ENCODE measurements at places on chromosomes 3 and 15.

DNA sequence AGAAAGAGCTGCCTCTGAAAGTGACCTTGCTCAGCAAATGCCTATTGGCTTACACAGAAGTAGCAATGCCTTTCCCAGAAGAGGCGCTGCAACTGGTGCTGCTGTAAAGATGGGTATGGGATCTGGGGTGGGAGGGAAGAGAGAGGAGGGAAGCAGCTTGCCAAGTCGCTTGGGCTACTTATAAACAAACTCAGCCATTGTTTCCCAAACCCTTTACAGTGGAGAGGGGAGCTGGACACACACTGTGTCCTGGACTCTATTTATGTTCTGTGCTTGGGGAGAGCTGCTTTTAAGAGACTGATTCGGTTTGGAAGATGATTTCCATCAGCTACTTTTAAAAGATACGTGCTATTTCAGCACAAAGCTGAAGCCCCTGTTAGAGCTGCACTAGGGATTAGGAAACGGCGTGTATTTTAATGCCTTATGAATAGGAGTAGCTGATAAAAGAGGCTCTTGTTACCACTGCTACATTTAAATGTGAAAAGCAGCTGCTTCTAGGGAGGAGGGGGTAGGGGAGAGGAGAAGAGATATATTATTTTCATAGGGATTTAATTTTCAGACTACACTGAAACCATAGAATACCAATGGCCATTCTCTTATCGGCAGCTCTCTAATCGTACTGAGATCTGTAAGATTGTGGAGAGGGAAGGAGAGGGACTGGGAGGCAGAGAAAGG lies 440.6 kb downstream of the MCTP2 start:
- no peak for DNase-seq

- DNase-seq: no peak
These were observed 25.4 kb downstream of the SYNM start for GRCh38 chr15:99130314-99130713.

DNA sequence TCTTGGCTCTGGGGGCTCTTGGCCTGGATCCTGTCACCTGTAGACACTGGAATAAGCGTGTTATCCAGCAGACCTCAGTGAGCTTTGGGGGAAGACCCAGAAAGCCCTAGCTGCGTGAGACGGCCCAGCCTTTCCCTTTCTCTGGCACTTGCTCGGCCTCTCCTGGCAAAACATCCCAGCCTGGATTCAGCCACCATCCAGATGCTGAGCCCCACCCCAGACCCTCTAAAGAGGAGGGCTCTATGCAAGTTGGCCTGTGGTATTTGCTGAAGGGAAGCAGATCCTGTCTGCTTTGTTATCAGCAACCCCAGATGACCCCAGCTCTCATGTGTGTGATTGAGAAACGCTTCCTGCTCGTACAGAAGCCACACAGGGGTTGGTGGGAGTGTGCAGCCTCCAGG lies 267.2 kb downstream of the FAM43A start:
- DNase-seq: no peak

DNA sequence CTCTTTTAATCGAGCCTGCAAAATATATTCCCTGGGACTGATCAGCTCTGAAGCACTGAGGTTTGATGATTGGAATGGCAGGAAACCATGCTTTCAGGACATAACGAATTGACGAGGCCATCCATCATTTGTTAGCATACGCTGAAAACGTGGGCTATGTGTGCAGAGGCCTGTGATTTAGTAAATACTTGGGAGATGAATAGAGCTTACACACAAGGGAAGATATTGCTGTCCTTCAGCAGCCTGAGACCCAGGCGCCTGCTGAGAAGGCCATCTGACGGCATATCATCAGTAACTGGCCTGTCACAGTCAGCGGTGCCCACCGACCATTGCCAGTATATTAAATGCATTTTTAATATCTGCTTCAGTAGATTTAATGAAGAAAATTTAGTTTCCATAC lies 16.2 kb downstream of the CDIN1 start:
- no peak for DNase-seq

- DNase-seq: no peak
These were observed 139.9 kb downstream of the SRGAP3 start for GRCh38 chr3:9109568-9109914.

- no peak for DNase-seq
These were observed 123.8 kb upstream of the DAZL start for GRCh38 chr3:16728770-16729745.

DNA sequence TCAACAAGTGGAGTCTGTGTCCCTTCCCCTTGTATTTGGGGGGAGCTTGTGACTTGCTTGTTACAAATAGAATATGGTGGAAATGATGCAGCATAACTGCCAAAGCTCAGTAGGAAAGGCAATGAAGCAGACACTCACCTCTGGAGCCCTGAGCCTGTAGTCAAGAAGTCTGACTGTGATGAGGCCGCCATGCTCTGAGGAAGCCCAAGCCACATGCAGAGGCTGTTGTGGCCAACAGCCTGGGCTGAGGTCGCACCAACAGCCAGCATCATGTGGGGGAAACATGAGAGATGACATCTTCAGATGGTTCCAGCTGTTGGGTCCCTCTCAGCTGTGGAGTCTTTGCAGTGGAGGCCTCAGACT lies 161.4 kb downstream of the CHSY1 start:
- DNase-seq: no peak

DNA sequence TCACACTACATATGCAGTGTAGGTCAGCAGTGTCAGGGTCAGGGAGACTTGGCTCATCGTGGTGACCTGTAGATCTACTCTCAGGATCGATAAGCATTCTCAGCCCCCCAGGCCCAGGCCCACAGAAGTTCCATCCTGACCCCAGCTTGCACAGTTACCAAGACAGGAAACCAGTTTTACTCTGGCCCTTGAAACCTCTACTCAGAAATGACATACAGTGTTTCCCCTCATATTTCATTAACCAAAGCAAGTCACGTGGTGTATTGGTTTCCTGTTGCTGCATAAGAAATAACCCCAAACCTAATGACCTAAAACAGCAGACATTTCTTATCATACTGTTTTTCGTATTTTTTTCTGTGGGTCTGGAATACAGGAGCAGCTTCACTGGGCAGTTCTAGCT lies 242.2 kb downstream of the SLCO3A1 start:
- DNase-seq: no peak

DNA sequence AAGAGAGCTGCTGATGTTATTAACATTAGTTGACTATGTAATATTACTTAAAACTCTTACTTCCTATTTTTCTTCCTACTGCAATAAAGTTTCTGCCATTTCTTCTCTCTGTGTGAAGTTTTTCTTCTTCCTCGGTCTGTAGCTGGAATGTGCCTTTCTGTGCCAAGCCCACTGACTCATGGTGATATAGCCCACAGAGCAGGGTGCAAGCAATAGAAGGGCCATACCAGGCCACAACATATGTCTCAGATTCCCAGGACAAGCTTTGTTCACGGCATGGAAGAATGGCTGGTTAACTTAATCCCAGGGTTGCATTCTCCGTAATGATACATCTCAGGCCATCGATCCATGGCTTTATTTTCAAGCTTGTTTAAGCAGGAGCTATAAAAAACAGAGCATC lies 815.3 kb downstream of the TUSC7 start:
- no peak for DNase-seq

DNA sequence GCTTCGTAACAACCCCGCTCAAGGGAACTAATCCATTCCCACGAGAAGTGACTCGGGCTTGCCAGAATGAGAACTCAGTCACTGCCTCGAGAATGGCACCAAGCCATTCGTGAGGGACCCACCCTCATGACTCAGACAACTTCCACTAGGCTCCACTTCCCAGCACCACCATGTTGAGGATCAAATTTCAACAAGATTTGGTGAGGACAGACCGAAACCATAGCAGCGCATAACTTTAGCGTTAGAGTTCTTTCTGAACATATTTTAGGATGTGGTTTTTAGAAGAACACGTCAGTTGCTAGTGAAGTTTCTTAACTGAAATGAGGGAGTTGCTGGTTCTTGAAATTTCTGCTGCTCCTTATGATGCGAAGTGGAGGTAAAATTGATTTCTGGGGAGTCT lies 13.5 kb downstream of the PTPRG start:
- no peak for DNase-seq

DNA sequence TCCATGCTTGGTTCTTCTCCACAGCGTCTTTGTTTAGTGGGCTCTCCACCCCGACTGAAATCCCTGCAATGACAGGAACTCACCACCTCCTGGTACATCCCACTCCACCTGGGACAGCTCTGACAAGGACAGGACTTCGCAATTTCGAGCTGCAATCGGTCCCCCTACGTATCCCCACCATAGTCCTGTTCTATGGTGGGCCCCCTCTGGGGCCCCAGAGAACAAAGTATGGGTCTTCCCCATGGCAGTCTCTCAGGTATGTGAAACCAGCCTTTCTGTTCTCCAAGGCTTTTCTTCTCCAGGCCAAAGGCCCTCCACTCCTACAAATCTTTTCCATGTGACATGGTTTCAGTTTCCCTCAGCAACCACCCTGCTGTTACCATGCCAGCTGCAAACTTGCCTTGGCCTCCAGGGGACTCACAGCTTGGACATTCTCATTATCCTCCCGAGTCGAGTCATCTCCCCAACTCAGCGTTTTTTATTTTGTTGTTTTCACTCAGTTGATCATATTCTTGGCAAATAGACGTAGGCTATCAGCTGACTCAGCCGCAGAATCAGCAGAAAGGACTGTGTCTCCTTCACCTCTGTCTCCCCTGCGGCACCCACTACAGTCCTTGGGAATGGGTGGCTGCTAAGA lies 233.3 kb downstream of the OPA1 start:
- no peak for DNase-seq

- no peak for DNase-seq
These were observed 8.1 kb upstream of the ADPRH start for GRCh38 chr3:119571230-119571629.

DNA sequence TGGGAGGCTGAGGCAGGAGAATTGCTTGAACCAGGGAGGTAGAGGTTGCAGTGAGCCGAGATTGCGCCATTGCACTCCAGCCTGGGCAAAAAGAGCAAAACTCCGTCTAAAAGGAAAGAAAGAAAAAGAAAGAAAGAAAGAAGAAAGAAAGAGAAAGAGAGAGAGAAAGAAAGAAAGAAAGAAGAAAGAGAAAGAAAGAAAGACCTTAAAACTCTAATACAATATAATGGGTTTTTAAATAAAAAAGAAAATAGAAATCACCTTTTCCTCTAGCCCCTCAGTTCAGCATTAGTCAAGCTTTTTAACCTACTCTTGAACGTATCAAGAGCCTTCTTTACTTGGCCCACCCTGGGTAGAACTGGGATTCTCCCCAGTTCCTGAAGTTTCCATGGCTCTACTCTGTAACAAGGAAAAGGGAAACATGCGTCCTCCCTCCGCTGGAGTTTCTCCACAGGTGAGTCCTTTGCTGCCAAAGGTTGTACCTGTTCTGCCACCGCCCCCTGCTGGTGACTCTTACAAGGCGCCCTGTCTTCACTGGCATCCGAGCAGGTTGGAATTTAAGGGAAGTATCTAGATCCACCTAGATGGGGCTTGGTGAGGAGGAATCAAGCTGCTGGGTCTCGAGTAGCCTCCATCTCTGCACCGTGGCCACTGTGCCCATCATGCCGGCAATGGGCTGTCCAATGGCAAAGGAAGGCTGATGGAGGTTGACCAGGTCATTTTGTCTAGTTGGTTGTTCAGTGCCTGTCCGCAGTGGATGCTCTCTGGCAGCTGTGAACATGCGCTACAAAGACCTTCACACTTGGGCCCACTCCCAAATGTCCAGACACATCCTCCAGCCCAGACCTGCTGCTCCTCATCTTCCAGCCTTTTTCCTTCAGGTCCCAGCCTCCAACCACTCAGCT lies 20.6 kb upstream of the EPHB3 start:
- peak; percentile 76 for DNase-seq

- no peak for DNase-seq
These were observed 28.6 kb upstream of the NDUFB4 start for GRCh38 chr3:120567370-120568201.

DNA sequence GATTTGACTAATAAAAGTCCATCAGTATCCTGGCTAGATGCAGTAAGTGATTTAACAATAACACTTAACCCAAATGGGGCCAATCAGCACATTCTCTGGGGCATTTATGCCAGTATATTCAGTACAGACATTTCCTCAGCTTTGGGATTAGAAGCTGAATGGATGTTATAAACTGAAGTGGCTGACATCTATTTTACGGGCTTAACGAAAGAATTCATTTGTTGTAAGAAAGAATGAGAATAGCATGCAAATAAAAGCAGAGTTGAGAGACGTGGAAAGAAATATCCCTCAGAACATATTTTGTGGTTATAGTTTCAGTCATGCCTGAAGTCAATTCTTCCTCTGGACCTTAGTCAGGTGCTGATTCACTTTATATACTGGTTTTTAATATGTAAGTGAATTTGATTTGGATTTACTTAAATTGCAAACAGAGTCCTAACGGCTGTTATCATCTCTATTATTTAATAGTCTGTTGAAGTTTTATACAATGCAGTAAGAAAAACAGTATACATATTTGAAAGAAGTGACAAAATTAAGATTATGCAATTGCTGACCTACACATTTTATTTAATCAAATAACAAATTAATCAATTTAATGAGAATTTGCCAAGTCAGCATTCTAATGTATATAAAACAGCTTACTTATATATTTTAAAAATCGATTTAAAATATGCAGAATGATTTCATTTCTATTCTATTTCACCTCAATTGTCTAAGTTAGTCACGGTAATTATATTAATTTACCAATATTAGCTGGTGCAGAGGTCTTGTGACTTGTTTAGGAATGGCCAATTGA lies 513.9 kb upstream of the CADM2 start:
- DNase-seq: no peak

DNA sequence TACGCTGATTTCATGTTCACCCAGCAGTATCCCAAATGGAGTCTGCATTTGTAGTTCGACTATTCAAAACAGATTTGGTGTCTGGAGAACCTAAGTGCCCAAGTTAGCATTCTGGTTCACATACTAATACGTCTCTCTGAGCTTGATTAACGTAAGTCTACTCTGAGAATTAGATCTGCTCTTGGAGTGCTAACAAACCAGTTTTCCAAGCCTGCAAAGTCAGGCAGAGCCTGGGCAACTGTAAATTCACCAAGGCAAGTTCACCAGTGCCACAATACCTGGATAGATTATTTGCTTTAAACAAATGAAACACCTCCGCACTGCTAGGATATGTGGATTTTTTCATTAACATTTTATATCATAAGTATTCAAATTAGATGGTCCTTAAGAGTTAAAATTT lies 912.6 kb downstream of the ROBO1 start:
- DNase-seq: no peak

DNA sequence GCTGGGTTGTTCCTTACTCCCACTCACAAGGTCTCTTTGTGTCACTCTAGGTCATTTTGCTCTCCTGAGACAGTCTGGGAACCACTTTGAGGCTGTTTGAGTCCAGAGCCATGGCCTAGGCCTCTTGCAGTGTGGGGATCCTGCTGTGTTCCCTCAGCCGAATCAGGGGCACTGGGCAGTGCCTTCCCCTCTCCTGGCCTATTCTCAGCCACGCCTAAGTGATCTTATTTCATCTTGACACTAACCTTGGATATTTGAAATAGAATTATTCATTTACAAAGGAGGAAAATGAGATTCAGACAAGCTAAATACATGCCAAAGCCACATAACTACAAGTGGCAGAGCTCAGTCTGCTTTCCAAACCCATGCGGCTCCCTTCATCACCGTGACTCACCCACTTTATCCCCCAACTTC lies 557.2 kb upstream of the TBL1XR1 start:
- DNase-seq: no peak

GRCh38 chr3:78634316-78634715 lies 1133.5 kb downstream of the ROBO1 start:
- DNase-seq: no peak

GRCh38 chr3:66106788-66107187 lies 68.1 kb upstream of the MAGI1 start:
- no peak for DNase-seq

GRCh38 chr15:33159726-33160453 lies 34.6 kb downstream of the FMN1 start:
- no peak for DNase-seq
